ENCODE measurements at places on chromosomes 3 and 15. TPM values are rescaled to one million over a fixed set of nuclear protein-coding genes. Genes with fewer than 3 reads are reported as not detected.

GRCh38 chr3:14345496-14346150, 56.8 kb upstream of the SLC6A6 start:
- no peak for DNase-seq

DNA sequence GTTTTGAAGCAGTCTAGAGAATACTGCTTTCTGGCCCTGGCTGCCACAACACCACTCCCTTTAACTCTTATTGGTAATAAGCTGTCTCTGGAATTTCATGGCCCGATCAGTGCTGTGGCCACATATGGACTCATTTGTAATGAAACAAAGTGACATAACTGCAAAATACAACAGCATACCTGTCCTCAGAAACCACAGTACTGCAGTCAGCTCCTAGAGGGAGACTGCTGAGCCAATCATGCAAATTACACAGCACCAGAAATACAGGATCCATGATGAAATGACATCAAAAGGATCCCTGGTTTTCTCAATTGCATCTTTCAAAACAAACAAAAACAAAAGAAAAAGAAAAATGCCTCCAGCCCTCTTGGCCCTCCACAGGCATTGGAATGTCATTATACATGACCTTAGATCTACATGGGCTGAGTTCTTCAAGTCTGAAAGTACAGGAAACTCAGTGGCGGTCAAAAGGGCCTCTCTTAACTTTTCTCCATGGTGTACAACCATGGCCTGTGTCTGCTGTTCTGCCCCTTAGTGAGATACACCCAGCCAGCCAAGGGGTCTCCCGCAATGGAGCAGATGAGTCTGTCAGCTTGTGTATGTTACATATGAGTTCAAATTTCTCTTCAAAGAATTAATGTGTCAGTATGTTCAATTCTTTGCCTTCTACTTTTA, 24.9 kb upstream of the KBTBD12 start:
- no peak for DNase-seq

GRCh38 chr15:24067733-24068501, 380.8 kb upstream of the NDN start:
- DNase-seq, result no peak

- no peak for DNase-seq
These were observed 21.9 kb upstream of the KPNA1 start for GRCh38 chr3:122536632-122537001.

- DNase-seq, result no peak
These were observed 4.2 kb downstream of the RAP2B start for GRCh38 chr3:153166206-153166605.

GRCh38 chr3:63972196-63972595, 51.1 kb downstream of the PSMD6 start:
- no peak for DNase-seq

DNA sequence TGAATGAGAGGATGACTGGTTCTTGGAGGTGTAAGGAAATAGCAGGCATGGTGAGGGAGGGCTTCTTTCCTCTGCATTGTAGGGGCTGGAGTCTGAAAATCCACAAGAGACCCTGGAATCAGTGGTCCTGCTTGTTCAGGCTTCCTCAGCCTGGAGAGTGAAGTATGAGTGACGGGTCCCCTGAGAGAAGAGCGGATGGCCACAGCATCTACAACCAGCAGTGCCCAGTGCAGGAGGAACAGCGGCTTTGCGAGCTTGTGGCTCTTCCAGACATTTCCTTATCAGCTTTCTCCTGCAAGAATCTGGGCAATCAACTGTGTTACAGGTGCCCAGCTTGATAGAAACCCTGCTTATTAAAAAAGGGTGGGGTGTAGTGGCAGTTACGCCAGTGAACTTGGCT, 97.0 kb upstream of the HES1 start:
- DNase-seq, result no peak

- DNase-seq, result no peak
These were observed 286.9 kb downstream of the EPHB1 start for GRCh38 chr3:135081856-135082434.

- no peak for DNase-seq
These were observed 152.3 kb upstream of the SNTN start for GRCh38 chr3:63500196-63500595.

GOLGA6A gene
- total RNA-seq, result 0.98 TPM

B3GNT5 gene
- 30.3 TPM for total RNA-seq

IQCH gene
- total RNA-seq, result 2.1 TPM

RTP3 gene
- not detected for total RNA-seq

Measured in sciatic nerve (tissue), 2 donors.